ENCODE measurements at places on chromosomes 5 and 9. TPM values are rescaled to one million over a fixed set of nuclear protein-coding genes. Genes with fewer than 3 reads are reported as not detected.
A peak's percentile ranks its signal among the peaks of the same experiment; 100 is the strongest.

GRCh38 chr9:4305065-4305985, 5.5 kb upstream of the GLIS3 start:
- no peak for DNase-seq

DNA sequence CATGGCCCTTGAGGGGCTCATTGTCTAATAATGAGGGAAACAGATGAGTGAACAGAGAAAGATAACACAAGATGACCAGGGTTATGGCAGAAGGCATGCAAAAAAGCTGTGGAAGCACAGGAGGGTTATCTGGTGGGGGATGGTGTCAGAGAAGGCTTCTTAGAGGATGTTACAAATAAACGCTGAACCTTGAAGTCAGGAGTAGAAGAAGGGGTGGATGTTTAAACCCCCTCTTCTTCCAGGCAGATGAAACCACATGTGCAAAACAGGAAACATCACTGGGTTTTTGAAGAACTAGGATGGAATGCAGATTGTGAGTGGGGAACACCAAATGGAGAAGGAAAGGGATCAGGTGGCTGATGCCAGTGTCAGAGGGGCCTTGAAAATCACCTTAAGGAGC, 41.8 kb upstream of the NR5A1 start:
- DNase-seq, result no peak

DNA sequence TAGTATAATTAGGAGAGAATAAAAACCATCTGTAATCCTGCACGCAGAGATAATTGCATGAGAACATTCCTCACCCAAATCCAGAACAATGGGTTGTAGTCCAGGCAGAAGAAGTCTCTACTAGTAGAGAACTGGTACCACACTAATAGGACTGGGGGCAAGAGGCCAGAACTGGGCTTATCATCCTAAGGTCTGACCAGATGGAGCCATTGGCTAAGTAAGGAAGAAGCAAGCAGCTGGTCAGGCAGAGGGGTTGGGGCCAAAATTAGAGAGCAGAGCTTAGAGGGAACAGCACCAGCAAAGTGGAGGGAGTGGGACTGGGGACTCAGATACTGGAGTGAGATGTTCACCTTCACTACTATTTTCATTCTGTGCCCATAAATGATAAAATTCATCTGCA, 35.4 kb upstream of the MAP1B start:
- no peak for DNase-seq

DNA sequence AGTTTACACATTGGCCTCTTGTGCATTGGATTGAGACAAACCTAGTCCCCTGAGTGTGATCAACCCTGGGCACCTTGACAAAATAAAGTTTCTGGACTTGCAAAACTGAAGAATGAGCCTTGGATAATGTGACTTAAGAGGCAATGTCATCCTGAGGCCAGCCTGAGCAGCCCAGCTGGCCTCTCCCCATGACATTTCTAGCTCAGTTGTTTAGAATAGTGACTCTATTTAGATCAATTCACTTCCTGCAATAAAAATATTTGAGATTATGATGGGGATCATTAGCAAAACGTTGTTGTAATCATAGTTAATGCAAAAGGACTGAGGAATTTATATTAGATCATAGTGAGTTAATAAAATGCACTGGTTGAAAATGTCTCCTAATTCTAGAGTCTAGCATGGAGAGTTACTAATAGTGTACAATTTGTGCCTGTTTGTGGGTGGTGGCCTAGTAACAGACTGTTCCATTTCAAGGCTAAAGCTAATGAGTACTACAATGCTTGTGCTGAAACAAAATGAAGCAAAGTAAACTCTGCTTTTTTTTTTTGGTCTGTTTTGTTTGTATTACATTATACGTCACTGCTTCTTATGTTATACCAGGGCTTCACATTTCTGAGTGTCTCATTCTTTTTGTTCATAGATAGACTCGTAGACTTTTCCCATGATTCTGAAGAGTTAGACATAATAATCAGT, 10.9 kb upstream of the RHOBTB3 start:
- DNase-seq, result no peak

DNA sequence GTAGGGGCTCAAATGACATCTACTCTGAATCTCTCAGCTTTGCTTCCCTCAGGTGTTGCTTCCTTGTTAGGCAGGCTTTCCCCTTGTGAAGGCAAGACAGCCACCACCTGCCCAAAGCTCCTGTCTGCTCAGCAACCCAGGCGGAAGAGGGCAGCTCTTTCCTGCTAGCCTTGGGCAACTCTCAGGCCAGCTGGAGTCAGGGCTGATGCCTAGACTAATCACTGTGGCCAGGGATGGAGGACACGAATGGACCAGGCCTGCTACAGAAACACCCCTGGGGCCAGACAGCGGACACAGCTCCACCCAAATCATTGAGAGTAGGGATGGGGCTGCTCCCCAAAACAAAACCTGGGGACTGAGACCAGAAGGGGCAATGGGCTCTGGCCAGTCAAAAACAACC, 138.0 kb downstream of the MTX3 start:
- DNase-seq, result no peak

GRCh38 chr5:103243665-103244064, 14.9 kb upstream of the MACIR start:
- DNase-seq, result no peak

DNA sequence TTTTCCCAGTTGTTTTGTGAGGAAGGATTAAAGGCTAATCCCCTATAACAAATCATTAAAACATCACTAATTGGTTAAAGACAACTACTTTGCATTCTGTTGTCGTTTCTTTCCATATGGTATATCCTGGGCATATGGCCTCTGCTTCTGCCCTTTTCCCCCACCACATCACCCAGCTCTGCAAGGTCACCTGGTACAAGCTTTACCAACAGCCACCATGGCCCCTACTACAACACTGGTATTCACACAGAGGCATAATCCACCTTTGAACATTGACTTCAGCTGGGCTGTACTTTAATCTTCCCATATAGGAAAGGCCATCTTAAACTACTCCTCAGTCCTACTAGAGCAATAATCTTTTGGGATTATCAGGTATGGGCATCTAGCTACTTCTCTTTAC, 866.1 kb downstream of the TLE4 start:
- no peak for DNase-seq

DNA sequence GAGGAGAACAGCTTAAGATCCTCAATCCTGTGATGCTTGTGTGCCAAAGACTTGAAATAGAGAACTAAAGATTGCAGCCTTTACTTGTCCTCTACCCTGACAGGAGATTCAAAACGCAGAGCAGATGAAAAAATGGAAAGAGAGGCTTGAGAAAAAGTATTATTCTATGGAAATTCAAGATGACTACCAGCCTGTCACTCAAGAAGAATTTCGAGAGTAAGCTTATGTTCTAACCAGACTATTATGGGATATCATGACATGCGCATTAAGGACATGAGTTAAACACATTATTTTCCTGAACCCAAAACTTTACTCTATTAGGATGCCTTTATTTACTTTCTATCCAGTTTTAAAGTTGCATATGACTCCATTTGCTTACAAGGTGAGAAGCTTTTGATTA, 46.4 kb downstream of the PKD2L2 start:
- DNase-seq, result no peak

DNA sequence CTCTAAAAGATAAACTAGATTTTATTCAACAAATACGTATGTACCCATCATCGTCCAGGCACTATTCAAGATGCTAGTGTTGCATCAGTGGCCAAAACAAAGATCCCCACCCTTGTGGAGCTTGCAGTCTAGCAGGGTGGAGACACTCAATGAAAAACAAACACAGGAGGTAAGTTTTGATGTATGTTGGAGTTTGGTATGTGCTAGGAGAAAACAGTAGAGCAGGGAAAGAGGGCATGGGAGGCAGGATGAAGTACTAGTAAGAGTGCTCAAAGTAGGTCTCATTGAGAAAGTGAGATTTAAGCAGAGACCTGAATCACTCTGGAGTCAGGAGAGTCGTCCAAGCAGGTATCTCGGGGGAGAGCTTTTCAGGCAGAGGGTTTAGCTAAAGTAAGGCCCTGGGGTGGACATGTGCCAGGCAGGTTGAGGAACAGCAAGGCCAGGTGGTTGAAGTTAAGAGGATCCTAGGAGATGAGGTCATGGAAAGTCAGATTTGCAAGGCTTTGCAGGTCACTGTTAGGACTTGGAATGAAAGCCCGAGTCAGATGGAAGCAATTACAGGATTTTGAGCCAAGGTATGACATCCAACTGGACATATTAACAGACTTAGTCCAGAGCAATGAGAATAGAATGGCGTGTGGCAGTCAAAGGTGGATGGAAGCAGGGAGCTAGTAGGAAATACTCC, 9.2 kb downstream of the SNX18 start:
- no peak for DNase-seq

- no peak for DNase-seq
Observed at GRCh38 chr5:98050583-98050982, 722.9 kb upstream of the RGMB start.

DNA sequence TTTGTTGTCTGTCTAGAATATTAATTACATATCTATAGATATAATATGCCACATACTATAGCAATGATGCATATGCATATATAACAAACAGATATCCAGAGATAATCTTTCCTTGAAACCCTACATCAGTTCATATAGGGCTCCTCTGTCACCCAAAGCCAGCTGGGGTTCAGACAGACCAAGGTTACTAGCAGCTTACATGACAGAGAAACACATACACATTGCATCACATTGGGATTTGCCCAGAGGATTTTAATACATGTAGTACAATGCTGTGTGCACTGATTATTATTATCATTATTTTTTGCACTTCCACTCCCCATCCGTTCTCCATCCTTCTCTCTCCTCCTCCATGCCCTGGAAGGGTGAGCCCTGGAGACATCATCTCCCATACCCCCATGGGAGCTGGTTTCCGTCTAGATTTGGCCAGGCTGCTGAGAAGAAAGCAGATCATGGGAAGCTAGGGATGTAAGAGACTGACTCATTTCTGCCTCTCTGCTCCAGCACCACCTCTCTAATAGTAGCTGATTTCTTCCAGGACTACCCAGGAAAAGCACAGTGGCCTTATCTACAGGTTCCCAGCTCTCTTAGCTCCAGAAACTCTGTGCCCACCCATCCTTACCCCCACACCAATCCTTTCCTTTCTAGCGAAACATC, 23.3 kb downstream of the FST start:
- DNase-seq, result no peak

DNA sequence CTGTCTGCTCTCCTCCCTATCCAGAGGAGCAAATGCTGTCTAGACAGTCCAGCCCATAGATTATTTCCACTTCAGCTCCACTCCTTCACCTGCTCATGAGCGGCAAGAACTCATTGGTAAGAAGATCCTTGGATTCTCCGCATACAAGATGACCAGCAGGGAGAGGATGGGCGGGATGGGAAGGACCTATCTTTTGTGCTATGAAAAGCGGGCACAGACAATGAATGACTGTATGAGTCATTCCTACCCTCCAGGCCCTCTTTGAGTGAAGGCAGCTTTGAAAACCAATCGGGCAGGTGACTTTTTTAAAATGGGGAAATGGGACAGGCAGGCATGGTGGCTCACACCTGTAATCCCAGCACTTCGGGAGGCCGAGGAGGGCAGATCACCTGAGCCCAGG, 49.4 kb downstream of the SMIM23 start:
- DNase-seq, result no peak

- DNase-seq, result peak; percentile 45
Observed at GRCh38 chr9:130815242-130815808, 19.7 kb upstream of the ABL1 start.

The HRH2 gene
- 2.3 TPM for total RNA-seq

The CDC25C gene
- not detected for total RNA-seq

The SLC6A7 gene
- total RNA-seq, result not detected

The DDX4 gene
- 0.33 TPM for total RNA-seq

The NANS gene
- total RNA-seq, result 28.5 TPM

The PLPPR1 gene
- total RNA-seq, result 0.22 TPM

Measured in thyroid gland (tissue), 4 donors.